Stimulated activated CD4-positive, alpha-beta T cell treated with anti-CD3 and anti-CD28 coated beads, Interleukin-12 subunit alpha, Interleukin-12 subunit beta, amount 100 ng/mL, for 24 hours (primary cell): ENCODE measurements at places on chromosomes 6 and 20.

DNA sequence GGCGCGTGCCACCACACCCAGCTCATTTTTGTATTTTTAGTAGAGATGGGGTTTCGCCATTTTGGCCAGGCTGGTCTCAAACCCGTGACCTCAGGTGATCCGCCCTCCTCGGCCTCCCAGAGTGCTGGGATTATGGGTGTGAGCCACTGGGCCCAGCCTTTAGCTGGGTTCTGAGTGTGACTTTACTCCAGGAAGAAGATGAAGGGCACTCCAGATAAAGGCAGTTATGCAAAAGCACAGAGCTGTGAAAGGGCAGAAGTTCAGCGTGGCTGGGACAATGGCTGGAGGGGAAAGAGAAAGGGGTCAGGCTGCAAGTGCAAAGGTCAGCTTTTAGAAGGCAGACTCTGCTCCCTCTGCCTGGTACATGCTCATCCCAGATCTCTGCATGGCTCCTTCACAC, 39.7 kb downstream of the MAP3K5 start:
- DNase-seq = no peak

DNA sequence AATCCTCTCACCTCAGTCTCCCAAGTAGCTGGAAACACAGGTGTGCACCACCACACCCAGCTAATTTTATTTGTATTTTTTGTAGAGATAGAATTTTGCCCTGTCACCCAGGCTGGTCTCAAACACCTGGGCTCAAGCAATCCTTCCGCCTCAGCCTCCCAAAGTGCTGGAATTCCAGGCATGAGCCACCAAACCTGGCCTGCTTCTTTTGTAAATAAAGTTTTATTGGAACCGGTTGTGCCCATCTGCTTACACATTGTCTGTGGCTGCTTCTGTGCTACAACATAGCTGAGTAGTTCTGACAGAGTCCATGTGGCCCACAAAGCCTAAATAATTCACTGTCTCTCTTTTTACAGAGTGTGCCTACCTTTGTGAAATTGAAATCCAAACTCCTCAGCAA, 109.7 kb upstream of the NRSN1 start:
- DNase-seq = no peak

GRCh38 chr20:919491-919916, 3.4 kb upstream of the ANGPT4 start:
- DNase-seq = no peak

- DNase-seq = no peak
These were observed 131.3 kb downstream of the C6orf118 start for GRCh38 chr6:165178056-165178455.

DNA sequence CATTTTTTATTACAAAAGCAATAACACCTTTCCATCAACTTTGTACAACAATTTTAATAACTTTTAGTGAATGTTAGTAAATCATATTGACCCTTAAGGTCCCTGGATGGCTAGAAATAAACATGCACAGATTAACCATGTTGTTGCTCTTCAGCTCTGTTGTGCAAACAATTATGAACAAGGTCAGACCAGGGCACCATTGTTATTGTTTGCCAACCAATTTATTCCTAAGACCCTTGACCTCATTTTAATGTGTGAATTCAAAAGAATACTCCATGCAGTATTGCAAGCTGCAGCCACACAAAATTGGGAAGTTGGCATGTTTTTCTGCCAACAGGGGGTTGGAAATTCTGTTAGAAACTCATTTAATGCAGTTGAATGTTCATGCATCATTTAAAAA, 426.6 kb upstream of the MAP3K7 start:
- DNase-seq = no peak

DNA sequence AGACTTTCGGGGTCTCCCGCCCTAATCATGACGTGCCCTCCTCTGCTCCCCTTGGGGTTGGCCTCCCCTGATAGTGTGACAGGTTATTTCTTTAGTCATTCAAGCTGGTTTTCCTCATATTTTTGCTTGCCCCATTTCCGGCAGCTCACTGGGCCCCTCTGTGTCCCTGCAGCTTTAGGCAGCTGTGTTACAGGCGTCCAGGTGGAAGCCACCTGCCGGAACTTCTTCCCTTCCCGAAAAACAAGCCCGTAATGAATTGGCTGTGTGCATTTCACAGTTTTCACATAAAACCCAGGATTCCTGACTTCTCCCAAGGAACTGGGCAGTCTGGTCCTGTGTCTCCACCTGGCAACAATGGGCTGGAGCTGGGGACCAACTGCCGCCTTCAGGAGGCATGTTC, 52.6 kb downstream of the EDN3 start:
- no peak for DNase-seq

DNA sequence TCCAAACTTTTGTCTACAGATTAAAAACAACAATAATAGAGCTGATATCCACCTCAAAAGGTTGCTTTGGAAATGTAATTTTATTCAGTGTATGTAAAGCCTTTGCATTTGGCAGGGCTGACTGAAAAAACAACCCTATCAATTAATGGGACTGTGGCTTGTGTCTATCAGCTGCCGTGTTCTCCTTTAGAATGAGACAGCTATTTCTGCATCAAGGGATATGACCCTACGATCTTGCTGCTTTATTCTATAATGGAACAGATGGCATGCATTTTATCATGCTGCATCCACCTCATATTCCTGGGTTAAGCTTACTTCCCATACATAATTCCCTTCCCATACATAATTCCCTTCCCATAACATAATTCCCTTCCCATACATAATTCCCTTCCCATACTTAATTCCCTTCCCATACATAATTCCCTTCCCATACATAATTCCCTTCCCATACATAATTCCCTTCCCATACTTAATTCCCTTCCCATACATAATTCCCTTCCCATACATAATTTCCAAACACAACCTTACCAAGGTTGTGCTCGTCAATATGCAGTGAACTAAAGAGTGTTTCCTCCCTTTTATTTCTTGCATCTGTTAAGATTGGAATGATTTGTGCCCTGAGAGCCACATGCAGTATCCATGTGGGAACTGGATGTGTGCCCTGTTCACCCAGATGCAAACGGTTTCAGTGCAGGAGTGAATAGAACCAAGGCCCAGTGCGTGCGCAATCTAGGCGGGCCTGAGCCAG, 26.8 kb downstream of the SERPINB6 start:
- no peak for DNase-seq

GRCh38 chr20:9108260-9108659, 39.4 kb downstream of the PLCB4 start:
- no peak for DNase-seq

- no peak for DNase-seq
These were observed 24.9 kb downstream of the RNASET2 start for GRCh38 chr6:166931426-166931970.

- DNase-seq = no peak
These were observed 64.1 kb upstream of the RPS6KA2 start for GRCh38 chr6:166691199-166691598.

DNA sequence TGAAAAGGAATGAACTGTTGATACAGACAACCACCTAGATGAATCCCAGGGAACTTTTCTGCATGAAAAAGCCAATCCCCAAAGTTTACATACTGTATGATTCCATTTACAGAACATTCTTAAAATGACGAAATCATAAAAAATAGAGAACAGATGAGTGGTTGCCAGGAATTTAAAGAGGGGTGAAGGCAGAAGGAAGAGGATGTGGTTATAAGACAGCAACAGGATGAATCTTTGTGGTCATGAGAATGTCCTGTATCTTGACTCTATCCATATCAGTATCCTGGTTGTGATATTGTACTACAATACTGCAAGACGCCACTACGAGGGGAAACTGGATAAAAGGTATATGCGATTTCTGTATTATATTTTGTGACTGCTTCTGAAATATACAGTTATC, 70.1 kb upstream of the EMILIN3 start:
- DNase-seq = no peak

DNA sequence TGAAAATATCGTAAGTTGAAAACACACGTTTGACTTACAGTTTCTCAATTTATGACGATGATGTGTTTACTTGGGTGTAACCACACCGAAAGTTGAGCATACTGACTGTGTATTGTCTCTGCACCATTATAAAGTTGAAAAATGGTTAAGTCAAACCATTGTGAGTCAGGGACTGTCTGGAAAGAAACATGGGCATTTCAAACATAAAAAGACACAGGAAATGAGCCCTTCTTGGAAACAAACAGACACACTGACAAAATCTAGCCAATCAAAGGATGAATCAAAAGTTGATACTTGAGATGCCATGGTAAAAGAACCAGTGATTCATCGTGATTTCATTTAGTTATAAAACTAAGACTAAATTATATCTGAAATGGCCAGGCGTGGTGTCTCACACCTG, 5.3 kb downstream of the POPDC3 start:
- no peak for DNase-seq

GRCh38 chr20:48761023-48761785, 66.6 kb downstream of the PREX1 start:
- DNase-seq = no peak

DNA sequence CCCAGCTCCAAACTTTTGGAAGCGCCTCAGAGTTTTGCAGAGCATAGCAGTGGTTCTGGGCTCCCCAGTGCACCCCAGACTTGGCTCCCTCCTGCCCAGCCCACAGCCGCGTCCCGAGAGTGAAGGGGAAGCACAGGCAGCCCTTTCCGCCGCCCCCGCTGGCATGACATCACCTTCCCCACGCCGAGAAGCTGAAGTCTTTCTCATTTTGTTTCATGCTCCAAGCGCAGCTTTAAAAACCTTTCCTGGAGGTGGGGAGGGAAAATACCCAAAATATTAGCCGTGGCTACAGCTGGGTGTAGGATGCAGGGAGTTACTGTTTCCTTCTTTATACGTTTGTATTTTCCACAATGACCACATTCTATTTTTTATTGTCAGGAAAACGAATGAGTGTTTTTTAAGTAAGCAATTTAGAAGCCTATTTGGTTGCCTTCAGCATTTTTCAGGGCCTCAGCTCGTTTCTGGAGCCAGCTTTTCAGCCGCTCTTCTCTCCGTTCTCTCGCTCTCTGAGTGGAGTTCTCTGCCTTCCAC, 72.9 kb downstream of the SNX5 start:
- peak; percentile 31 for DNase-seq

DNA sequence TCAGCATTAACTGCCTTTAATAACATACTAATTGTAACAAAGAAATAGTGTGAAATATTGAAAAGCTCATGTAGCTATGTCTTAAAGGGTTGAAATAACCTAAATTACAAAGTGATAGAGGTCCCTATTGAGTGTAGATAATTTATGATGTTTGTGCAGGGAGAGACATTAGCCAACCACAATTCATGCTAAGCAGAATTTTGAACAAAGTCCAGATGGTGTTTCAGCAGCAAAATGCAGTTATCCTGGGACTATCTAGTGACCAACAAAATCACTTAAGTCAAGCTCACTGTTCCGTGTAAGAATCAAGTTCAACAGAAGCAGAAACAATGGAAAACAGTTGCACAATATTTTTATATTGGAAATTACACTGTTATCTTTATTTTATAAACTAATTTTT, 218.5 kb downstream of the SIM1 start:
- DNase-seq = no peak

DNA sequence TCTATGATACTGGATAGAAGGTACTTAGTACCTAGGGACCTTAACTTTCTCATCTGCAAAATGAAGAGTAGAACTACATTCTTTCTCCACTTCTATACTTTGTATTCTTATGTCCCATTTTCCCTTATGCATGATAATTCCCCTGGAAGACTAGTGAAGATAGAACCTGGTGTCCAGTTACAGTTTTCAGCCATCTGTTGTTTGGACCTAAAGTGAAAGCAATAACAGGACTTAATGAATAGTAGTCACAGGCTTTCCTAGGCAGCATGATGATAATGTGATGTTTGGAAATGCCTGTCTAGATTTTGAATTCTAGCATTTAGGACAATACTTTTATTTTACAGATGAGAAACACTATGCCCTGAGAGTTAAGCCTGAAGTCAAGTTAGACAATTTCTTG, 153.8 kb downstream of the RIMS1 start:
- no peak for DNase-seq

- peak; percentile 52 for DNase-seq
These were observed 19.8 kb upstream of the MAP1LC3A start for GRCh38 chr20:34538671-34539123.

DNA sequence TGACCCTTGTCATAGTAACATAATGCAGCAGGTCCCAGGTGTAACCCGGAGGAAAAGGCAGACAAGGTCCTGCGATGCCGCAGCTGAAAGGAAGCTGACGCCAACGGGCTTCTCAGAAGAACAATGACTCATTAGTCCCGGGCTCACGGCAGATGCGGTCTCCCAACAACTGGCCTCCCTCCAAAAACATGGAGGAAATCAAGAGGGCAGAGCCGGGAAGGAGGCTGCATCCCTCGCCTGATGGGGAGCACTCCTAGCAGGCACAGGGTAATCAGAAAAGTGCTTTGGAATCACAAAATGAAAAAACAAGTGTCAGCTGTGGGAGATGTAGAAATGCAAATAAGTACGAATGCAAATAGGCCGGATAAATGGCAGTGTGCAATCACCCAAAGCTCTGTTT, 165.2 kb upstream of the AGPAT4 start:
- no peak for DNase-seq

- DNase-seq = no peak
These were observed 18.3 kb downstream of the KIF6 start for GRCh38 chr6:39706819-39707335.

DNA sequence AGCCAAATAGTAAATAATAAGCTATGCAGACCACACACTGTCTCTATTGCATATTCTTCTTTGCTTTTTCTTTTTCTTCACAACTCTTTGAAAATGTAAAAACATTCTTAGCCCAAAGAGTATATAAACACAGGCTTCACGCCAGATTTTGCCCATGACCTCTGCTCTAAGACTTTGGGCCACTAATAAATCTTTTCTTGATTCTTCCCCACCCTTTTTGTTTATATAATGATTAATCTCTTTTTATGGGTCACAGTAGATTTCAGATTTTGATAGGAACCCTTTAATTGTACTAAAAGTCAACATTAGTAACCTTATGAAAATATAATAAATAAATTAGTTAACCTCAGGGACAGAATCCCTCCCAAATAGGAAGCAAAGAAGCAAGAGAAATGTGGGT, 15.8 kb upstream of the ENPP5 start:
- no peak for DNase-seq

- DNase-seq = no peak
These were observed 73.2 kb downstream of the LY86 start for GRCh38 chr6:6661684-6662083.

GRCh38 chr20:62366370-62367135, 559 bp downstream of the LAMA5 start:
- no peak for DNase-seq

GRCh38 chr6:168964138-168964835, 289.4 kb downstream of the THBS2 start:
- DNase-seq = no peak

DNA sequence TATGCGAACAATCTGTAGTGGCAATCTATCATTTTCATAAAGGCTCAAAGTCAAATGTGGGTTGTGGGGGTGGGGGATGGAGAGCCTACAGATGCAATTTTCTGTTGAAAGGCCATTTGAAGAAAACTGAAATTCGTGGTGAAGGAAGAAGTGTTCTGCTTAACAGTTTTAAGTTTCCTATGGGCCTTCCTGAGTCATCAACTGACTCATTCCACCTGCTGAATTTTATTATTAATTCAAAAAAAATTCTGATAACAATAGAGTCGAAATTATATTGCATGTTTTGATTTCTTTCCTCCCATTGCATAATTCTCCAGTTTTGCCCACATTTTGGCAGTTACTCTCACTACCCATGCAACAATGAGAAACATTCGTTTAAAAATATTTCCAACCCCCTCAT, 622.3 kb upstream of the ARID1B start:
- no peak for DNase-seq

- DNase-seq = no peak
These were observed 37.9 kb downstream of the AGPAT4 start for GRCh38 chr6:161235776-161236633.
